HEK293T (cell line): ENCODE measurements at places on chromosomes 7 and 10.
A peak's percentile ranks its signal among the peaks of the same experiment; 100 is the strongest.

DNA sequence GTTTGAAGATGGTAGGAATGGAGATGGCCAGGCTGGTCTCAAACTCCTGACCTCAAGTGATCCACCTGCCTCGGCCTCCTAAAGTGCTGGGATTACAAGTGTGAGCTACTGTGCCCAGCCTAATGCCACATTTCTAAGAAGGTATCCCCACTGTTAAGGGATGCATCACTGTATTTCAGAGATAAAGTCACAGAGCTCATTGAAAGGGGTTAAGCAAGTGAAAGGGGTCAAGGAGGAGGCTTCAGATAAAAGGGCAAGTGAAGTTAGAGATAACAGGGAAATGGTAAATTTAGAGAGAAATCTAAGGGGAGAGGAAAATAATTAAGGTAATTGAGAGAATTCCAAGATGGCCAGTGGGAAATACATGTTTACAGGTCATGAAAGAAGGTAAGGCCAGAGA is 93.0 kb upstream of the SP4 start:
- no peak for DNase-seq

- no peak for DNase-seq
Measured at GRCh38 chr7:51324206-51324898, 7.7 kb upstream of the COBL start.

DNA sequence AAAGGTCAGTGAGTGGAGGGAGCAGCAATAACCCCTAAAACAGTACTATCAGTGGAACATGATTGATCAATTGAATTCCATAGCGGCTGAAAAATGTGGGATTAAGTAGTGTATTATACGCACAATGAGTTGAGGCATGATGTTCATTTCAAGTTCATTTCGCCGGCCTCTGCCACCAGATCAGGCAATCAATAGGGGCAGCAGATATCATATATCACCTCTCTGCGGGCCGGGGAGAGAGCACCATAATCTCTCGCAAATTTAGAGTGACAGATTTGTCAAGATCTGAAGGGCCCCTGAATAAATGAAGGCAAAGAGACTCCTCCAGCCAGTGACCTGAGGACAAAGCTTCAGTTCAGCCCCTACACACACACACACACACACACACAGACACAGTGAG is 58.5 kb downstream of the PAX2 start:
- DNase-seq = no peak

- no peak for DNase-seq
Measured at GRCh38 chr10:31952066-31952465, 23.4 kb upstream of the ARHGAP12 start.

DNA sequence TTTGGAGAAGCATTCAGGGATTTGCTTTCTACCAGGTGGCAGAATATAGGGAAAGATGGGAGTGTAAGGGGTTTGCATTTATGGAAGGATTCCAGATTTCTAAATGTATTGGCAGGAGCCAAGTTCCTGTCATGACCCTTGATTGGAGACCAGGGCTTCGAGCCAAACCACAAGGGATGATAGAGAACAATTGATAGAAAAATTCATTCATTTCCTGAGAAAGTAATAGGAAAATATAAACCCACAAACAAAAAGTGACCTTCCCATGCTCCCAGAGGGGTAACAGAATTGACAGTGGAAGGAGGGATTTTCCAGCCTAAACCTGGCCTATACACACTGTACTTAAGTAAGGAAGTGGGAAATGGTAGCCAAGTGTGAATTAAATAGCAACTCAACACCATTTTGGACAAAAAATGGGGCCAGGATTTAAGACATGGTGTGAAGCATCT is 22.4 kb upstream of the IFIT2 start:
- DNase-seq = no peak

GRCh38 chr7:31493714-31494181 is 20.1 kb upstream of the ITPRID1 start:
- no peak for DNase-seq

- DNase-seq = no peak
Measured at GRCh38 chr10:112967200-112967599, 17.2 kb downstream of the TCF7L2 start.

DNA sequence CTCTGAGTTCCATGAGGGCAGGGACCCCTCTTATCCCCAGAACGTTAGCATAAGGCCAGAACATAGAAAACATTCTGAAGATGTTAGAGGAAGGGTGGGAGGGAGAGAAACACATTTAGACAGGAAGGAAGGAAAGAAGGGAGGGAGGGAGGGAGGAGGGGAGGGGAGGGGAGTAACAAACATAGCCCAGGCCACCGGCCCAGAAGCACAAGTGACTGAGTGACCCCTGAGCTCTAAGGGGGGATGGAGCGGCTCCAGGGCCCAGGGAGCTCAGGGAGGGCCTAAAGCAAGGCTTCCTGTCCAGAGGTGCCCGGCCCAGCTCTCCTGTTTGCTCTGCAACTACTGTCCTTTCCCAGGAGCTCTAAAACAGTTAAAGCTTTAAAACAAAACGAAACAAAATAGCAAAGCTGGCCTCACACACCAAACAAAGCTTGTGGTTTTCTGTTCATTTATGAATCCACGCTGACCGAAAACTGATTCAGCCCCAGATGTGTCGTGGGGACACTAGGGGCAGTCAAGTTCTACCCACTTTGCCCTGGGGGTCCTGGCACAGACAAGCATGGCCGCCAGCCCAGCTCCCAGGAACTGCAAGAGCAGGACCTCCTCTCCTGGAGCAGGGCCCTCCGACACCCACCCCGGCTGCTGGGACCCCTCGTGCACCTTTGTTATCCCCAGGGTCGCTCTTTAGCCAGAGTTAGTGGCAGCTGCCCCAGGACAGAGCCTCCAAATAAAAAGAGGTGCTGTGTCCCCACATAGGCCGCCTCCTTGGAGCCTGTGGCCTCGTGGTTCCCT is 496.2 kb upstream of the FOXK1 start:
- no peak for DNase-seq

GRCh38 chr7:815284-816216 is 16.7 kb upstream of the SUN1 start:
- DNase-seq = peak; percentile 62

DNA sequence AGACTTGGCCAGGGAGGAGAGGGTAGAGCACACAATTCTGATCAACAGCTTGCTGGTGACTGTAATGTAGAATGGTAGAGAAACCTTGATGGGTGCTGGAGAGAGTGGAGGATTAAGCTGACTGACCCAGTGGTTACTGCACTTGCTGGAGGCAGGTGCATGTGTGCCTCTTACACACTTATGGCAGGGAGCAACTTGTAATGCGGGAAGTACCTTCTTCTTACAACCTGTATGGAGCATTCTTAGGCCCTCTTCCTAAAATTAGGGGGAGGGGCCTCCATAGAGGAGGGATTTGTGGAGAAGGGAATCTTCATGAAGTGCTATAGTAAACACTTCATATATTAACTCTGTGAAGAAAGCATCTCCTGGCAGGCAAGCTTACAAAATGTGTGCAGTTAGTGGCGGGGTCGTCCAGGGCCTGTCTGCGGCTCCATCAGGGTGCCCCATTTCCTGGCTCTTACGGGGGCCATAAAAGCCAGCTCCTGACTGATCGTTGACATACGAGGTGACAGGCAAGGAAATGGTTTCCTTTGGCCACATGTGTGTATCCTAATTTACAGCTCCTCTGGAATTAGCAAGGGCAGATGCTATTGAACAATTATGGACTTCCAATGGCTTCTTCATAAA is 113.5 kb downstream of the RTKN2 start:
- no peak for DNase-seq

GRCh38 chr7:105934572-105935185 is 28.4 kb upstream of the CDHR3 start:
- peak; percentile 33 for DNase-seq

DNA sequence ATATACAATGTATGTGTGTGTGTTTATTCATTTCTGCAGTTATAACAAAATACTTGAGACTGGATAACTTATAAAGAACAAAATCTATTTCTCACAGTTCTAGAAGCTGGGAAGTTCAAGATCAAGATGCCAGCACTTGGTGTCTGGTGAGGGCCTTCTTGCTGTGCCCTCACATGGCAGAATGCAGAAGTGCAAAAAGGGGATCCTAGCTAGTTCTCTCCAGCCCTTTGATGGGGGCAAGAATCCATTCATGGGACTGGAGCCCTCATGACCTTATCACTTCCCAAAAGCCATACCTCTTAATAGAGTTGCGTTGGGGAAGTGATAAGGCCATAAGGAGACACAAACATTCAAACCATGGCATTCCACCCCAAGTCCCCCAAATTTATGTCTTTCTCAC is 8.4 kb downstream of the GRB10 start:
- no peak for DNase-seq

DNA sequence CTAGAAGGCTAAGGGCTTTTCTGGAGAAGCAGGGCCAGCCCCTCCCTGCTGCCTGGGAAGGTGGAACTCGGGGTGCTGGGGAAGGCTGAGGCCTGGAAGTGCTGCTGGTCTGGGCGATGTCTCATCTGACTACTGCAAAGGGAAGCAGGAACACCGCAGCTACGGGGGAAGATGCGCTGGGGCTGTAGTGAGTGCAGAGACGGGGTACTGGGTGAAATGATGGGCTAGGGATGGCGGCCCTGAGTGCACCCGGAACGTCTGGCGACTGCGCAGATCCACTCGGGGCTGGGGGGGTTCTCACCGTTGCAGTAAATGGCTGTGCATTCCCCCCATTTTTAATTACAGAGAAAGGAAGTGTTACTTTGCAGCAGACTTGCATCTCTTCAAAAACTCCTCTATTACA is 195.4 kb upstream of the ADARB2 start:
- DNase-seq = no peak

GRCh38 chr7:31327071-31327470 is 13.5 kb downstream of the NEUROD6 start:
- DNase-seq = no peak

- DNase-seq = no peak
Measured at GRCh38 chr7:29976673-29977415, 12.8 kb downstream of the SCRN1 start.

DNA sequence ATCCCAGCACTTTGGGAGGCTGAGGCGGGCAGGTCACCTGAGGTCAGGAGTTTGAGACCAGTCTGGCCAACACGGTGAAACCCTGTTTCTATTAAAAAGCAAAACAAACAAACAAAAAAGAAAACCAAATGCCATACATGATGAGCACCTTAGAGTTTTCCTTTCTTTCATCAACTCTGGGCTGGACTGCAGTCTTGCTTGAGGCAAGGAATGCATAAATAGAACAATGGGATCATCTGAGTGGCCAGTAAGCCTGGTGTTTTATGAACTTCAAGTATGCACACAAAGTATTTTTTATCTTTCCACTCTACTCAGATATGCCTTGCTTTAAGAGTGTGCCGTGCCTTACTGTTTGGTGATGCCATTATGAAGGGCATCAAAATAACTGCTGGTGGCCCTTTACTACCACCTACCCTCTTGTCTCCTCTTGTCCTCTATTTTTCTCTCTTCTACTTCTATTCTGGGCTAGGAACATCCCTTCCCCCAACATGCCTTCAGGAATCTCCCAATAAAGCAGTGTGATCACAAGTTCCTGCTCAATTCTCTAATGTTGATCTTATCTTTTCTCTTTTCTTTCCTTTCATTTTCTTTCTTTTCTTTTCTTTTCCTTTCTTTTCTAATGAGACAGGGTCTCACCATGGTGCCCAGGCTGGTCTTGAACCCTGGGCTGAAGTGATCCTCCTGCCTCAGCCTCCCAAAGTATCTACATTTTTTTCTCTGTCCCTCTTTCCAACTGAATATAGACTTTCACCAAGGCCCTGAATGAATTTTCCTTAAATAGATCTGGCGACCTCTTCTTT is 10.2 kb downstream of the SCD start:
- DNase-seq = no peak

DNA sequence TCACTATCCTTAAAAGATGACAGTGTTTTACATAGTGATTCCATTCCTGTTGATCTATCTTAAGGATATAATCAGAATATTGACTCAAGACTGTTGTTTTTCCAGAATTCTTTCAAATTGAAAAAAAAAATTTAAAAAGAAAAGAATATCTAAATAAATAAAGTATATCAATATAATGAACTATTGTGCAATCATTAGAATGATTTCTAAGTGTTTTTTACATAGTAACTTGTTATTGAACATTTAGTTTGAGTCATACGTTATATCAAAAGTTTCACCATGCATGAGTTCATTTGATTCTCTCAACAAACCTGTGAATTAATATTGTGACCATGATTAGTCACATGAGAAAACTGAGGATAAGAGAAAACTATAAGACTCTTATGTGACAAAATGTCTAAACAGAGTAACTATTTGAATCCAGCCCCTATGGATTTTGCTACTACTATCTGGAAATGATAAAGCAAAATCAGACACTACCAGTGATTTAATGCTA is 46.1 kb downstream of the KLF6 start:
- no peak for DNase-seq

GRCh38 chr10:5293691-5294550 is 70.8 kb upstream of the UCN3 start:
- peak; percentile 62 for DNase-seq

DNA sequence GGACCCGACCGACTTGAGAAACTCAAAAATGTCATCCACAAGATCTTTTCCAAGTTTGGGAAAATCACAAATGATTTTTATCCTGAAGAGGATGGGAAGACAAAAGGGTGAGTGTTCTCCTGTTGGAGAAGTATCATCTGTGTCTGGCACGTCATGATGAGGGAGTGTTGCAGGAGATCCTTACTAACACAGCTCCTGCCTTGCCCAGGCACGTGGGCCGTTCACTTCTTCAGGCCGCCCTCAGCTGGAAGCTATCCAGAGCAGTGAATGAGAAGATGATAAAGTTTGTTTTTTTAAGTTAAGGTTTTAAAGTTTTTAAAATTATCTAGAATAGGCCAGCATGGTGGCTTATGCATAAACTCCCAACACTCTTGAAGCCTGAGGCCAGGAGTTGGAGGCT is 6.2 kb downstream of the EIF3B start:
- no peak for DNase-seq

- no peak for DNase-seq
Measured at GRCh38 chr10:94428766-94429707, 26.7 kb downstream of the TBC1D12 start.

DNA sequence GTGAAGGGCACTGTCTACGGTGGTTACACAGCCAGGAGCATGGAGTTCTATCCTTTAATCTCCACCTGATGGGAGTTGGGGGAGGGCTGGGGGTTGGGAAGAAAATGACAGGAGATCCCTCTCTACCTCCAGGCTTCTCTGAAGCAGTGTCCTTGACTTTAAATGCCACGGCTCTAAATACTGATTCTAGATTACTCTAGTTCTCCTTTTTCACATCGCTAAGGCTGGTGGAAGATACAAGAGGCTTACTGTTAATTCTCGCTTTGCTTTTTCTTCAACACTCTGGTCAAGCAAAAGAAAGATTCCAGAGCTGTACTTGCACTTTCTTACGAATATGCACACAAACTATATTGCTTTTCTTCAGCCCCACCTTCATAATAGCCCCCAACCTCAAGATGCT is 30.5 kb downstream of the ARL3 start:
- no peak for DNase-seq

- DNase-seq = no peak
Measured at GRCh38 chr10:70432561-70433263, 8.8 kb downstream of the NODAL start.

DNA sequence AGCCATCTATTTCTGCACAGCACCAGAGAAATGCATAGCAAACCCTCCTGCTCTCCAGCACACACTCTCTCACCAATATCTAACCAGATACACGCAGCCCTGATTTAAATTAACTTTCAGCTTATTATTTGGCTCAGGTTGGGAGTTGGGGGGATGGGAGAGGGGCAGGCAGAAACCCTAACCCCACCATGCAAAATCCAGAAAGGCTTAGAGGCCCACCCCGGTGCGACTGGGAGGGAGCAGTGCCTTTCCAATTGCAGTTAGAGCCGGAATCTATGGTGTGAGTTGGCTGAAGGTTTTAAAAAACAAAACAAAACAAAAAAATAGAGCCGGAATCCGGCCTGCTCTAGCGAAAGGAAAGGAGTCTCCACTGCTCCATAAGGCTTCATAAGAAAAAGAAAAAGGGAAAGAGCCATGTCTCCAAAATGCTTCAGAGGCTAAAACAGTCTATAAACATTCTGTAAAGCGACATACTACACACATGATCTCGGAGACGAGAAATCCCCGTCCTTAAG is 2.9 kb downstream of the IGF2BP3 start:
- DNase-seq = no peak
